ENCODE measurements at places on chromosomes 13 and 19.

DNA sequence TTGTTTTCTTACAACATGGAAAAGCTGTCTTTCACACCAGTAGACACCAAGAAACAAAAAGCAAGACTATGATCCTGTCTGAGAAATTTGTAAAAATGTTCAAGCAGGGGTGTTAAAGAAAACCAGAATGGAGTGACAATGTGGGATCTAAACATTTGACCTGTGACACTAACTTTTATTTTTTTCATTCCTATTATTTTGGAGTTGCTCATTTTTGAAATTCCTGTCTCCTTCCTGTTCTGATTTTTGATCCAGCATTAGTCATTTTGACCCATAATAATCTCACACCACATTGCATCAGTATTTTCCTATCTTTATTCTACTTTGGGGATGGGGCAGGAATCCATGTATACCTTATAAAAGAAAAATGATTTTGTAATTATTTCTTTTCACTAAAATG lies 164.2 kb downstream of the DLEU7 start:
- no peak for DNase-seq

- no peak for DNase-seq
These were observed 280.1 kb upstream of the TMTC4 start for GRCh38 chr13:100954430-100955305.

DNA sequence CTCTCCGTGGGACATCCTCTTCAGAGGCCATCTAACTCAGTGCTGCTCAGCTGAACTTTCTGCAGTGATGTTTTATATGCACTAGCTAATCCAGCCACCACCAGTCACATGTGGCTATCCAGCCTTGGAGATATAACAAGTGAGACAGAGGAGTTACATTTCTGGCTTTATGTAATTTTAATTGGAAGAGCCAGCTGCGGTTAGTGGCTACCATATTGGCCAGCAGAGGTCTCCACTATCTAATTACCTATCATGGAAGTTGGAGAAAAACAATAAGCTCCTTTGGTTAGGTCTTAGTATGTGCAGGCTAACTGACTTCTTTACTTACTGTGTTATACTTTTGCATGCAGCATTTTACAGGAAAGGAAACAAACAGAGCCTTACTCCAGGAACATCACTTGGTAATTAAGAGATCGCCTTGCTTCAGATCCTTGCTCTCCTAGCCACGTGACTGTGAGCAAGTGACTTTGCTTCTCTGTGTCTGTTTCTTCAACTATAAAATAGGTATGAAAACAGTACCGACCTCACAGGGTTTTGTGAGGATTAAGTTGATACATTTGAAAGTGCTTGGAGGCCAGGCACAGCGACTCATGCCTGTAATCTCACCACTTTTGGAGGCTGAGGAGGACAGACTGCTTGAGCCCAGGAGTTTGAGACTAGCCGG lies 1.6 kb upstream of the KLK10 start:
- no peak for DNase-seq

DNA sequence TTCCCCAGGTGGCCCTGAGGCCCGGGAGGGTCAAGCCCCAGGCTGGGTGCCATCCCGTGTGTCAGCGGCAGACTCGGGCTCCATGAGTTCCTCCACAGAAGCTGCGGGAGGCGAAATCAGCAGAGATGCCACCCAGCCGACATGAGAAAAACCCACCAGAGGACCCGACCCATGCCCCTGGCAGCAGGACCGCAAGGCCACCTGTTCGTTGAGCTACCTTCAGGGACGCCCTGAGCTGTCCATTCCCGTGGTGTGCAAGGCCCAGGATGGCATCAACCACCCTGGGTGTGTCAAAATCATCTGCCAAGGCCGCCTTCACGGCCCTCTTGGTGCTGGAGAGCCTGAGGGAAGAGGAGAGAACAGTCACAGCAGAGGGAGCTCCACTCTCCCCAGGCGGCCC lies 30.4 kb downstream of the NAXD start:
- no peak for DNase-seq

GRCh38 chr19:35177377-35178274 lies 23.1 kb downstream of the FXYD5 start:
- no peak for DNase-seq

- DNase-seq, result no peak
These were observed 35.6 kb upstream of the PEPD start for GRCh38 chr19:33557196-33557595.

GRCh38 chr19:7529610-7530490 lies 5.7 kb upstream of the PNPLA6 start:
- no peak for DNase-seq

DNA sequence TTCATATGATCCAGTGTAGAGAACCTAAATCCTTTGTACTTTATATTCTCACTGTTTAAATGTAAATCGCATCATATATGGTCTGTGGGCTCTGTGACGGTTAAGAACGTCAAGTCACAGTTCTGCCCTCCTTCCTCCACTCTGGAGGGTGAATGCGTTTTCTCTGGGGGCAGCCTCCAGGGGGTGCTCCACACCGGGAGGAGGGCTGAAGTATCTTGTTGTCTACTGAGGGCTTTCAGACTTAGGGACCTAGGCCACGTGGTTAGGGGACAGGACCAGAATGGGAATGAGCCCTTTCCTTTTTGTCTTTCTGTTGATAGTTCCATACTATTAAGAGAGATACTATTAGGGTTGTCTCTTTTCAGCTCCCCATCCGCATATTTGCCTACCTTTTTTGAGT lies 504.9 kb downstream of the FGF9 start:
- no peak for DNase-seq

GRCh38 chr13:50365408-50366391 lies 350.5 kb downstream of the KCNRG start:
- no peak for DNase-seq

GRCh38 chr13:107284173-107284572 lies 716.2 kb upstream of the ARGLU1 start:
- no peak for DNase-seq

- no peak for DNase-seq
These were observed 26.8 kb downstream of the UBXN6 start for GRCh38 chr19:4430760-4431159.

DNA sequence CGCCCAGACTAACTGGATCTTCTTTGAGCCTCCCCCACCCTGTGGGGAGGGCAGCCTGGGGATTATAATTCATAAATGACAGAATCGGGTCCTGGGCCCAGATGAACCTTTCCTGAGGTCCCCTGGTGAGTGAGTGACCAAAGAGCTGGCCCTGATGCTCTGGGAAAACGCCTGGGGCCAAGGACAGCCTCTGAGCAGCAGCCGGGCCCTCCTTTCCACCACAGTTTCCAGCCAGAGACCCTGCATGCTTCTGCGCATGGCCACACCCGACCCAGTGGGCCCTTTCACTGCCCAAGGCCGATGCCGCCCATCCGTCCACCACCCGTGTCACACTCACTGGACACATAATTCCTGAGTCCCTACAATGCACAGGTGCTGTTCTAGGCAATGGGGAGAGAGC lies 43.6 kb upstream of the CCNE1 start:
- no peak for DNase-seq

All from cortex of kidney (tissue), 1 donor.